A549 treated with DMSO at 1 μM for 4 hours (cell line): ENCODE measurements at places on chromosomes 4 and X. TPM values are rescaled to one million over a fixed set of nuclear protein-coding genes. Genes with fewer than 3 reads are reported as not detected.

The IL21 gene
- total RNA-seq: not detected in 5 replicates

The RAB9B gene
- total RNA-seq: 0.04 to 0.08 TPM (median 0.06 TPM) in 4 of 5 replicates, not detected in the other

The SULT1E1 gene
- not detected in 5 replicates for total RNA-seq

The SOX3 gene
- not detected in 5 replicates for total RNA-seq
